ENCODE measurements at places on chromosomes 5 and 9.

GRCh38 chr5:14628346-14628745 lies 36.2 kb upstream of the OTULIN start:
- peak; percentile 13 for DNase-seq

DNA sequence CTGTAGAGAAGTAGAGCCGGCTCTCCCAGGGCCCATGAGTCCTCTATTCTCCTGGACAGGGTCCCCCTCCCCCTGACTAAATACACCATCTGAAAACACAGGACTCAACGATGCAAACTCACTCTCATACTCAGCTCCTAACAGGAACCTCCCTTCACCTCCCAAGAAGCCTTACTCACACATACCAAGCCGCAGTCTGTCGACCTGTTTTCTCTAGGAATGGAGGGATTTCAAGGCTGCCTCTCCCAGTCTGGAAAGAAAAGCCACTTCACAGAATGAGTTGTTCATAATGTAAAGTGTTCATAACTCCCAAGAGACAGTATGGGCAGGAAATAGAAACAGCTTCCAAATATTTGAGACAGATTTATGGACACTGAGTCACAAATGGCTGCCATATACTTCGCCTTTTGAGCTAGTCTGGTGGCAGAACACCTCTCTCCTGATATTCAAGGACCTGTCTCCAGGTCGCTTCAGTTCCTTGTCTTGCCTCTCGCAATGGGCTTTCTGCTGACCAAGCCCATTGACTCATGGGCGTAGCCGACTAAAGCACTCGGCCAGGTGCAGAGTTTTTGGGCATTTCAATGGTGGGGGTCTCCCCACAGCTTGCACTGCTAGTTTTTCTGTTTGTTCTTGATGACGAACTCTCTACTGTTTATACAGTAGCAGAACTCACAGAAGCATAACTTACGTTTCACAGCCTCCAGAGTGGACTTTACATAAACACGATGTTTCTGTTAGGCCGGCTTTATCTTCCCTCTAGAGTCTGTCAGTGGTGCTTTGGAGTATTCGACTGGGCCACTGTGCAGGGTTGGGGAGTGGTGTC lies 25.0 kb upstream of the IL17B start:
- no peak for DNase-seq

GRCh38 chr5:132704875-132705274 lies 31.1 kb downstream of the IL4 start:
- DNase-seq, result no peak

GRCh38 chr5:59842999-59843398 lies 50.5 kb downstream of the PDE4D start:
- no peak for DNase-seq

GRCh38 chr5:61306531-61307131 lies 25.4 kb upstream of the ZSWIM6 start:
- no peak for DNase-seq

DNA sequence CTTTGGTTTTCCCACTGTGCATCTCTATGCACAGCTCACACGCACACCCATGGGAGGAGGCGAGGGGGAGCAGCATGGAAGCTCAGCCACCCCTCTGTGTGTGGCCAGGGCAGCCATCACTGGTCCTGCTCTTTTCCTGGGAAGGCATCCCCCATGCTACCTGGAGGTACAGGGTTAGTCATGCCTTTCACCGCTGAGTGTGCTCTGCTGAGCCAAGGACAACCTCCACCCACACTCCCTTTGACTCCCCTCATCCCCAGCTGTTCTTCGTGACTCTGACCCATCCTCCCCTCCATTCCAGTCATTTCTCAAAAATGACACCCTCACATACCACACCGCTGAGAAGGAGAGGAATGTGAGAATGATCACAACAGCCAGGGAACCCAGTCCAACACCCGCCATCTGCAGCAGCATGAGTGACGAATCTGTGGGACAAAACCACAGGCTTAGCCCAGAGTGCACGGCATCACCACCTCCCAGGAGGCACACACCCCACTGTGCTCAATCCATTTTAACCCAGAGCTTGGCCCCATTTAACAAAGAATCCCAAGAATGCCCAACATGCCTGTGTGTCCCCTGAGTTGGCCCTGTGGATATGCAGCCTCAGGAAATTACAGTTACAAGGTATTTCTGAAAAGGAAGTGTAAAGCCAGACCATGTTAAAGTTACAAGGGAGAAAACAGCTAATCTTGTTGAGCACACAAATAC lies 133.4 kb downstream of the SUSD1 start:
- no peak for DNase-seq

All from GDM1 (cell line).